Activated naive CD4-positive, alpha-beta T cell treated with Interleukin-2 at 50 U/mL for 16 hours (primary cell): ENCODE measurements at places on chromosomes 4 and X.

- DNase-seq: no peak
Observed at GRCh38 chr4:2406920-2407319, 11.5 kb downstream of the ZFYVE28 start.

DNA sequence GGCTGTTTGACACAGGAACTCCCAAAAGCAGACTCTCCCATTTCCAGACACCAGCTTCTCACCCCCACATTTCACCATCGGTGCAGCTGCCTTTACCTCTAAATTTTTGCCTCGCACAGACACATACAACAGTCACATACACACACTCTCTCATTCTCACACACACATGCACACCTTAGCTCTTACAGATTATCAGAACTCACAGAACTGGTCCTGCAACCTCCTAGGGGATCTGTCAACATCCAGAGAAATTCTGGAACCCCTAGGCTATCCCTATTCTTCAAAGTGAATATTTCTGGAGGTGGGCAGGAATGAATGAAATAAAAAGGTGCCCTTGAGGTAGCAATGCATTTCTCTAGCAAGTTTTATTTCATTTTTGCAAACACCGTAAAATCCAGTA, 4.1 kb downstream of the HS6ST2 start:
- DNase-seq: no peak

DNA sequence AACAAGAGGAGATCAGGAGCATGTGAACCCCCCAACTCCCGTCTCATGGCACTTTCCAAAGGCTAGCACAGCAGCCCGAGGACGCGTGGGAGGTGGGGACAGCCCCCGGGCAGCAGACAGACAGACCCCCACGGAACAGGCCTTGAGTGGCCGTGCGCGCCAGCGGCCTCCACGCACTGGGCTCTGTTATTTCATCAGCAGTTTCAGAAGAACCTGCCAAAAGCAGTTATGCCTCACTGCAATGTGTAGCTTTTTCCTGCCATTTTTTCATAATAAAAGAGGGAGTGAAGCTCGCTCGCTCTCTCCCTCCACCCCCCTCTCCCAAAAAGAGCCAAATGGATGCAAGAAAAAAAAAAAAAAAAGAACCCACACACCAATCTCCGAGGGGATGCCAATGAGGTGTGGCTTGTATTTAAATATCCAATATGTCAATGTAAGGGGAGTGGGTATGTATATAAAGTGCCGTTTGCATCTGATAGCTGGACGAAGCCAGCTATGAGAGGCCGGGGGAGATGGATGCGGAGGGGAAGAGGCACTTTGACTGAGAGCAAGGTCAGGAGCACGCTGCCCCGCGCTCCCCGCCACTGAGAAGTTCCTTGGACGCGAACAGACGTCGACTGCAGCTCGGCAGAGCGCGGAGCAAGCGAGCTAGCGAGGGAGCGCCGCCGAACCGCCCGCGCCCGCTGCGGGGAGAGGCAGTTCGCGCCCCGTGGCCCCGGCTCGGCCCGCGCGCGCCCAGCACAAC, at the start of gene FGF16:
TSS of gene FGF16 (plus strand) at position 482 of the 745 bp plus-strand sequence. CDS start 286 bp downstream, outside the sequence.
- DNase-seq: peak; percentile 4

DNA sequence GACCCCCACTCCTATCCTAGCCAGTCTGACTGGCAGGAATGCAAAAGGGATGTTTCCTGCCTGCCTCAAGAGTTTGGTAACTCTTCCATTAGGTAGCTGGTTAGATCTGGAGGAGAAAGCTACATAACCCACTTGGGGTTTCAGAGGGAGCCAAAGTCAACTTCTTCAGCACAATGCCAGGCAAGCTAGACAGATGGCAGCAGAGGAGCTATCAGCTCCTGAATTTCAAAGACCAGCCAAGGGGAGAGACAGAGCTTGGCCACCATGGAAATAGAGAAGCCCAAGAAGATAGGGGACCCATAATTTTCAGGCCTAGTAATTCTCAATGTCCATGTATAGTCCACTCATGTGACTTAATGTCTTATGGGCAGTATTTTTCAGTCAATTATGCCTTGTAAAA, 56.4 kb downstream of the PGRMC1 start:
- no peak for DNase-seq

DNA sequence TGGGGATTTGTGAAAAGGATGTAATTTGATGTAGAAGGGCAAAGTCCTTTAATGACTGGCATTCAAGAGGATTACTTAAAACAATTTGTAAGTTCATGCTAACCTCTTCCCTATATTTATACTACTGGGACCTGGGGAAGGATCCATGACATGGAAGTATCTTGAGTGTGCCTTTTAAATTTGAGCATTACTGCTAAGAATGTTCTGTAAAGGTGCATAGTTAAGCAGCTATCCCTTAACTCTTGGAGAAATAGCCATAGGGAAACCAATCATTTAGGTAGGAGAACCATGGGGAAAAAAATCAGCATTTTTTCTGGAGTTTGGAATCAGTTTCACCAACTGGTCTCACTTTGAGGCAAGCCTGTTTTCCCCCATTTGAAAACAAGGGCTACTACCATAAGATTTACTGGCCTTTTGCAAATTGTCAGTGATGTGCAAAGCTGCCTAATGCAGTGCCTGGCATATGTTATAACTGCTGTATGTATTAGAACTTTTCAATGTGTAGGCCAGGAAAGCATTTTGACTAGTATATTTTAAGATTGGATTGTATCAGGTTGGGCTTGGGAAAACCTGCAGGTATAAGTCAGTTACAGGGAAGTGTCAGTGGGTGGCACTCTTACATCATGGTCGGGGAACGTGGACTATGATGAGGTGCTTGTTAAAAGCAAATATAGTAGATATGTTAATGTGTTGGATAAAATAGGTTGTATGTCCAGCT, 72.1 kb downstream of the PRSS12 start:
- peak; percentile 22 for DNase-seq

DNA sequence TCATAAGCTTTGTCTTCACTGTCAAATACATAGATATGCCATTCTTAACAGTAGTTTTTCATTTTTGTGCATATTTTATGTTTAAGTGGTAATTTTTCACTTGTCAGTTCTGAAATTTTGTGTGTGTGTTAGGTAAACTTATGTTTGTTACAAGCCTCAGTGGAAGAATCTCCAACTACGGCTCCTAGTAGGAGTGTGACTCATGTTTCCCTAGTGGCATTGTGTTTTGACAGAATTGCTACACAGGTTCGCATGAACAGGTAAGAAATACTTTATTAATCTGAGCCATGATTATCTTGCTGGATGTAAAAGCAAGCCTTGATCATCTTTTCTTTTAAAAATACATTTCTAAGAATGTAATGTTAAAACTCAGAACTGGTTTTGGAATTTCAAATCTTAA, 94.4 kb downstream of the BLTP1 start:
- DNase-seq: no peak

DNA sequence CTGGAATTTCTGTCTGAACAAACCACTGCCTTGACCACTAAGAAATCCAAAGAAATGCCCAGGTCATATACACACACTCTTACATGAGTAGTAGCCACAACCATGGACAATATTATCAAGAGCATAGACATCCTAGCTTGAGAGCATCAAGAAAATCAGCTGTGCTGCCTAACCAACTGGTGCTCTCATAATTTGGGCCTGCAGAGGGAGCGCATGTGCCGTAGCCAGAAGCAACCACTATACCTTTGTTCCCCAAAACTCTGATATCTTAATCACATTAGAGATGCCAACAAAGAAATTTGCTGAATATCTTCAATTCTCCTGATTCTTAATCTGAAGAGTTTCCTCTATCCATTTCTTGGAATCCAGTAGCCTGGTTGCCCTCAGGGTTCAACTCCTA, 163.6 kb downstream of the ZNF674 start:
- peak; percentile 26 for DNase-seq

GRCh38 chr4:123616951-123617461, 220.4 kb downstream of the SPRY1 start:
- peak; percentile 3 for DNase-seq

GRCh38 chr4:88242144-88242543, 42.2 kb downstream of the PPM1K start:
- no peak for DNase-seq

DNA sequence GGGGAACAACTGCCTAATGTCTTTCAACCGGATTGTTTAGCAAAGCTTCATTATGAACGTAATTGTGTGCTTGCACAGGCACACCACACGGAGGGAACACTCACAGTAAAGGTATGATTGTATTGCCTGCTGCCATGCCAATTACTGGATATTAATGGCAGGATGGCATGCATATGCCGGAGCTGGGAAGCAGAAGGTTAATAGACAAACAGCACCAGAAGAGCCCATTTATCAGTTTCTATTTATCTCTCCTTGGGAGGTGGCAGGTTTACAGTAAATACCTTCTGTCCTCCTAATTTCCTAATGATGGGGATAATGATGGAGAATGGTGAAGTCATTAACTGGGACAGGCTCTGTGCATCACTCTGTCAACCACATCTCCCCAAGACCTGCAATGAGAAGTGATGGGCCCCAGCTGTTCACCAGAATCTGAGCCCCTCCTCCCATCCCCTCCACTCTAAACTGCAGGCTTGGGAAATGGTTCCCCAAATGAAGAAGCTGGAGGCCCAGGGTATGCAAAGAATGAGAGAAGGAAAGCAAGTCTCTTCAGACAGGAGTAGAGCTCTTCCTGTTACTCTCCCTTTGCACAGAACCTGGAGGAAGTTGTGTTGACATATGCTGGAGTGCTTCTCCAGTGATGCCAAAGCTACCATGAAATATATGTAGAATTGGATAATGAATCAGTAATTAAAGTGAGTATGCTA, 160.8 kb downstream of the NAA11 start:
- DNase-seq: no peak

GRCh38 chr4:51831133-51831532, 11.8 kb upstream of the DCUN1D4 start:
- DNase-seq: peak; percentile 67

GRCh38 chr4:11313157-11313943, 115.3 kb downstream of the HS3ST1 start:
- no peak for DNase-seq

GRCh38 chr4:81466841-81467671, 4.7 kb downstream of the RASGEF1B start:
- peak; percentile 68 for DNase-seq

- DNase-seq: no peak
Observed at GRCh38 chrX:264634-265455, 16.3 kb upstream of the PLCXD1 start.

DNA sequence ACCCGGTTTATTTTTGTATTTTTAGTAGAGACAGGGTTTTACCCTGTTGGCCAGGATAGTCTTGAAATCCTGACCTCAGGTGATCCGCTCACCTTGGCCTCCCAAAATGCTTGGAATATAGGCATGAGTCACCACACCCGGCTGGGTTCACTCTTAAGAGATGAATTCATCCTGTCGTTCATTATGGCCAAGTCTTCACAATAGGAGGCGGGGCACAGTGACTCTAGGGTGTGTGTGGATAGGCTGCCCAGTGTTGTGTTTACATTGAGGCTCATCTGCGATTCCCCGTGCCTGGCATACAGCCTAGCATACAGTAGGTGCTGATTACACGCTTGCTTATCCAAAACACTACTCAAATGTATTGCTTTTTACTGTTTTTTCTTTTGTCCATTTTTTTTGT, 41.3 kb upstream of the IGFBP7 start:
- DNase-seq: no peak

- DNase-seq: no peak
Observed at GRCh38 chrX:10050481-10050880, 83.3 kb downstream of the CLDN34 start.

DNA sequence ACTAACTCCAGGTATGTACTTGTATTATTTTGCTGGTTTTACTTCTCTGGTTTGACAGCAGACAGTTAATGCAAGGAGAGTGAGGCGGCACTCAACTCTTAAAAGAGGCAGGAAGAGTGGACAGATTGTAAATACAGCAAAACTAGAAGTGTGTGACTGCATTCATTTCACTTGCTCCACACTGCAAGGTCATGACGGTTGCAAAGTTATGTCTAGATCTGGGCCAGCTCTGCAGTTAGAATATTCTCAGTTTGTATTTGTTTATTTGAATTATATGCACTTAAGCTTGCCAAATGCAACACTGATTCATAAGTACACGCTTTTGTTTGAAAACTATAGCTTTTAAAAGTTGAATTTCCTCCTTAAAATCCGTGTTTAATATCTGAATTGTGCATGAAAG, 148.9 kb downstream of the STIM2 start:
- DNase-seq: no peak

GRCh38 chr4:24044610-24045589, 155.1 kb upstream of the PPARGC1A start:
- no peak for DNase-seq

DNA sequence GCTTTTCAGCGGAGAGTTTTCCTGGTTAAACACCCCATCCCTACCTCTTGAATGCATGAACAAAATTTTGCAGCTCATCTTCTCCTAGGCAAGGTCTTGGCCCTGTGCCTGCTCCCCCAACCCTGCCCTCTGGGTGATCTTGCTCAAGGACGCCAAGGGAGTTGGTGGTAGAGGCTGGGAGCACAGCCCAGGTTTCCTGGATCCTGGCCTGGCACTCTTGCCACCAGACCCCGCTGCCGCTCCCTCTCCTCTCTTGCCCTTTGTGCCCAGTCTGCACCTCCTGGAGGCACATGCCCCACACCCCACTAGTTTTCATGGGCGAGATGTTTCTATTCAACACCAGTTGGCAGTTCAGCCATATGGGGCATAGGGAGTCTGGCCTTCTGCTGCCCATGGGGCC, 37.3 kb downstream of the TSC22D3 start:
- DNase-seq: no peak
